SJCRH30 (cell line): ENCODE measurements at places on chromosomes 3 and 15. TPM values are rescaled to one million over a fixed set of nuclear protein-coding genes. Genes with fewer than 3 reads are reported as not detected.

The PARP15 gene
- 0.08 and 0.28 TPM in 2 replicates for total RNA-seq

DNA sequence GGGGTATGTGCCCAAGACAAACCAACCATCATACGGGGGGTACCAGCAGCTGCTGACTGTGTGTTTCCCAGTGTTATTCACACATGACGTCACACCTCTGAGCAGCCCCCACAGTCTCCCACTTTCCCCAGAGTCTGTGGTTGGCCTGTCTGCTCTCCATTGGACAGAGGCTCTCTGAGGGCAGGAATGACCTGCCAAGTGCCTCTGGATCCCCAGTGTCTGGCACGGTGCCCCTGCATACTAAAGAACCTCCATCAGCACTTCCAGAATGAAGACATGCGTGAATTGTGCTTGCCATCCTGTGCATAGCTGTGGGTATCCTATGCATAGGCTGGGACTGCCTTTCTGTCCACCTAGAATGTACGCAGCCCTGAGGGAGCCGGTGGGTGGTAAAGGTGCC lies 3.5 kb upstream of the CCDC9B start:
- peaks cover 1% of the 10 kb centered on the region; the same call in 1 of the 2 replicates for H3K27me3 ChIP-seq
- H3K36me3 ChIP-seq, result no peaks in the 10 kb centered on the region
- H3K27ac ChIP-seq, result no peak overlapping the region
- no peak overlapping the region for H3K4me3 ChIP-seq
- peaks cover 22% of the 10 kb centered on the region for H3K4me1 ChIP-seq

GRCh38 chr15:38651328-38652038 lies 86.9 kb upstream of the RASGRP1 start:
- H3K27me3 ChIP-seq, result no peaks in the 10 kb centered on the region
- H3K4me1 ChIP-seq, result 0 out of 2 replicates have a peak, but pooled peaks cover 2% of the 10 kb centered on the region
- H3K27ac ChIP-seq, result no peak overlapping the region
- no peak for DNase-seq

GRCh38 chr15:99177679-99178078 lies 71.7 kb downstream of the TTC23 start:
- no peak for DNase-seq
- peaks cover 6% of the 10 kb centered on the region; the same call in 1 of the 2 replicates for H3K36me3 ChIP-seq
- H3K4me1 ChIP-seq, result peaks cover 11% of the 10 kb centered on the region; the same call in 1 of the 2 replicates
- no peak overlapping the region for H3K27ac ChIP-seq
- no peak overlapping the region for H3K4me3 ChIP-seq
